OCI-M1 (cell line): ENCODE measurements at places on chromosomes 2 and 18.

DNA sequence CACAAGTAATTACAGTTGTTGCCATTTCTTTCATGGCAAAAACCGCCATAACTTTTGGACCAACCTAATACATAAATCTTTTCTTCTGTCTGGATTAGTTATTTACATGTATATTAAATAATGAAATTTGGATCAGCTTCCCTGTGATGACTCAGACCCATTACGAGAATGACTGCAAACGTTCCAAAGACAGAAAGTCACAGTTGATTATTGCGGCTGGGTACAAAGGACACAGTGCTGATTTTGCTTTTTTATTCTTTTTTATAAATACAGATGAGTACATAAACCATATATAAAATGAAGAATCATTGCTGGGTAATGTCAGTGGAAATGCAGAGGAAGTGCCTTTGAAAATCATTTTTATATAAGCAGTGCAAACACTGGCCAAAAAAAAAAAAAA, 126.2 kb downstream of the TWIST2 start:
- no peak for DNase-seq

GRCh38 chr18:73254564-73254963, 386.8 kb upstream of the NETO1 start:
- peak; percentile 44 for DNase-seq

DNA sequence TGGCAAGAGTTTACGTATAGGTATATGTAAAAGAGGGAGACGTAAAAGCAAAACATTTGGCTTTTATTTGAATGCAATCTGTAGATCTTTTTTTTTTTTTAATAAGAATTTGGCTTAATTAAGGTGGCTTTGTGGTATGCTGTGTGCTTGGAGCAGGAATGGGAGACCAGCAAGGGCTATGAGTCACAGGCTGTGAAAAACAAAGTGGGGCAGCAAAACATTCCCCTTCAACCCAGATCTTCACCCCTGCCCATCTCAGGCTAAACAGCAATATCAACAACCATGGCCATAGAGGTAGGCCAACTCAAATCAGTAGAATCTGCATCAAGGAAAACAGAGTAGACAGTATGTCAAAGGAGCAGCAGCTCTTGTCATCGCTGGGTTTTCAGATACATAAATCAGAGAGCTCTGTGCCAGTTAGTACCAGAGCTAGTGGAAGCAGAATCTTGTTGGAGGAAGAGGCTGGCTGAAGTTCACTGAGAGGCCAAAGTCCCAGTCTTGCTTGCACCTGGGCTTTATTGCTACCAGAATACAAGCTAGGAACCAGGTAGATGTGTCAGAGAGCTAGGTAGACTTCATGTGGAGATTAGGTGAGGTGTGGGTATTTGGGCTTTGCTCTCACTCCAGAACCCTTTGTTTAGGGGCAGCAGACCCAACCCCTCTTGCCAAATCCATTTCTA, 191.5 kb upstream of the FANCL start:
- no peak for DNase-seq

- no peak for DNase-seq
Observed at GRCh38 chr2:180150606-180151005, 143.5 kb upstream of the CWC22 start.

DNA sequence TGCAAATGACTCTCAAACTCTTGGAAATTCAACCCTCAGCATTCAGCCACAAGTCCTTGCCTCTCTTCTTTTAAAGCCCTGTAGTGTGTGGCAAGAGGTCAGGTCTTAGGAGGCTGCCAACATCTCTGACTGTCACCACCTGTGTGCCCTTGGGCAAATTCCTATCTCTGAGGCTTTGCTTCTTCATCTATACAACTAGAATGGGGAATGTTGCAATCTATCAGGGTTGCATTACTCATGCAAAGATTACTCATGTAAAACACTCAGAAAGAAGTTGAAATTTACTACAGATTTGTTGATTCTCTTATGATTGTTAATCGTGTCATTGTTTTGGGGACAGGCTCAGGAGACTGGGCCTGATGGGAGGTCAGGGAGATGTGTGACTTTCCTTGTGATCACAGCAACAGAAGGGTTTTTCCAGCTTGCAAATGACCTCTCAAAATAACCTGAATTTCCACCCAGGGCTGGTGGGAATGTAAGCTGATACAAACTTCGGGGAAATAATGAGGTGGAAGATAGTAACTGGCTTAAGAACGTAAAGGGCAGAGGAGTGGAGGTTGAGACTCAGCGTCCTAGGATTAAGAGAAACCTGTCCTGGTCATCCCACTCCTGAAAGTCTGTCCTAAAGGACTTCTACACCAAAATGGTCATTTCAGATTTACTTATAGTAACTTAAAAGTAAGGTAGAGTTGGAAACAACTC, 32.1 kb upstream of the SIGLEC15 start:
- DNase-seq: peak; percentile 11
